NCI-H187 (cell line): ENCODE measurements at places on chromosomes 11 and 22.

- DNase-seq, result no peak
These were observed 71.5 kb upstream of the TTC12 start for GRCh38 chr11:113242767-113243397.

DNA sequence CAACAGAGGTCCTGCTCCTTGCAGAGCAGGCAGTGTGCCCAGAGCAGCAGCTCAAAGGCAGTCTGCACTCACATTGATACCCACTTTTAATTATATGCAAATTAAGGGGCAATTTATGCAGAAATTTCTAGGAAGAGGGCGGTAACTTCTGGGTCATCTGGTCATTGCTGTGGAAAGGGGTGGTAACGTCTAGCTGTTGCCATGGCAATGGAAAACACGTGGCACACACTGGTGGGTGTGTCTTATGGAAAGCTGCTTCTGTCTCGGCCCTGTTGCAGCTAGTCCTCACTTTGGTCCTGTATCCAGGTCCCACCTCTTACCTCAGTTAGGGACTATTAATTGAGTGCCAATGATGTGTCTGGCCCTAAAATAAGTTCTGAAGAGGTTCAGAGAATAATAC lies 36.8 kb downstream of the BARX2 start:
- no peak for DNase-seq

GRCh38 chr22:36147196-36147791 lies 13.3 kb downstream of the APOL3 start:
- DNase-seq, result no peak

DNA sequence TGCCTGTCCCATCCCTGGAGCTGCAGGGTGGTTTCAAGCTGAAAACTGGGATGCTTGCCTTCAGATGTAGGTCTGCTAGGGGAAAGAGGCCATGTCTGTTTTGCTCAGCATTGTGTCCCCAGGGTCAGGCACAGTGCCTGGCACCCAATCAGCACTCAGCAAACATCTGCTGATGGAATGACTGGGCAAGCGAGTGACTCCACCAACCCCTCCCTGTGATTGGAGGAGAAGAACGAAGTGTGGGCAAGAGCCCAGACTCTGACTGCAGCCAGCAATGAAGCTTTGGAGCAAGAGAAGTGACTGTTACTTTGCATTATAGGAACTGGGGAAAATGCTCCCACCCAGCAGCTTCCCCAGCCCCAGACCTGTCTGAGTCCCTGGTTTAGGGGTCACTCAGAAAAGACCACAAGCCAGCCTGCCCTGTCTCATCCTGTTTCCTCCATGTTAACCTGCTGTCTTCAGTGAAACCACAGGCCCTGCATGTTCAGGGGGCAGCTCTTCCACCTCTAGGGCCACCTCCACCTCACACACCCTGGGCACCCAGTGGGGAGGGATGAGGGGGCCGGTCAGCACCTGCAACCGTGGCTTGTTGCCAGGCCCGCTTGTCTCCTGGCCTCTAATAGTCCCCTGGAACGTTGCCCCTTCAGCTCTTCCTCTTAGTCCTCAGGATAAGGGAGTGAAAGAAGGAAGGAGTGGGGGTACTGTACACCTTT lies 147.4 kb downstream of the TRIM29 start:
- DNase-seq, result no peak

GRCh38 chr11:78381865-78382264 lies 35.8 kb downstream of the GAB2 start:
- no peak for DNase-seq

GRCh38 chr11:93905384-93905783 lies 55.0 kb upstream of the VSTM5 start:
- DNase-seq, result no peak

GRCh38 chr11:93513772-93514171 lies 29.4 kb downstream of the SMCO4 start:
- DNase-seq, result no peak

DNA sequence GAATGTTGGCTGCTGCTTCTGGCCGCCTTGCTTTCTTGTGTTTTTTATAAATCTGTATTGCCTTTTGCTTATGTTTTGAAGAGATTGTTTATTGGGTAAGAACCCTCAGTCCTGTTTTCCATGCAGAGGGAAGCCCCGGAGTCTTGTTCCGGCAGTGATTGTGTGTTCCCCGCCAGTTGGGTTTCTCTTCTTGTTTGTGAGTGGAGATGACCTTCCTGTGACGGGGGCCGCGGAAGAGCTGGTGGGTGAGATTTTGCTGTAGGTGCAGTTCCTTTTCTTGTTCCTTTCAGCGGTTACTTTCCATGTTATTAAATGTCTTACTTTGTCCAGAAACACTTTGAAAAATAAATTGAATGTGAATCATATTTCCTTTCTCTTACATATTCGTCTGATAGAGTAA lies 8.3 kb downstream of the TBC1D22A start:
- DNase-seq, result no peak

- peak; percentile 75 for DNase-seq
These were observed 14.1 kb downstream of the C11orf24 start for GRCh38 chr11:68257477-68258362.

GRCh38 chr11:85806876-85807275 lies 4.1 kb downstream of the SYTL2 start:
- peak; percentile 32 for DNase-seq

GRCh38 chr22:24822471-24822870 lies 16.5 kb downstream of the SGSM1 start:
- DNase-seq, result no peak

DNA sequence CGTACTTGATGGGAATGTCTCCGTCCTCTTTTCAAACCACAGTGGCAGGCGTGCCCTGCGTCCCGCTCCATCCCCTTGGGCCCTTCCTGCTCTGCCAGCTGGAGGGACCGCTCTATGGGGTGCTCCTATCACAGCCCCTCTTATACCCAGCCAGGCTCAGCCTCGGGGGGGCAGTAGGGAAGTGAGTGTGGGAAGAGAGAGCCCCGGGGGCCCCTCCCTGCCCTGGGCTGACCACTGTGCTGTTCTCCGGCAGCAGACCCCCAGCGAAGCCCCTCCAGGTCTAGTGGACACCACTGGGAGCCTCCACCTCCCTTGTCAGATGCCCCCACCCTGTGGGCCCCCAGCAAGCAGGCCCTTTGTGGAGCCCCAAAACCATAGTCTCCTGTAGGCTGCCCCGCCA lies 572.5 kb downstream of the BRD1 start:
- DNase-seq, result no peak

DNA sequence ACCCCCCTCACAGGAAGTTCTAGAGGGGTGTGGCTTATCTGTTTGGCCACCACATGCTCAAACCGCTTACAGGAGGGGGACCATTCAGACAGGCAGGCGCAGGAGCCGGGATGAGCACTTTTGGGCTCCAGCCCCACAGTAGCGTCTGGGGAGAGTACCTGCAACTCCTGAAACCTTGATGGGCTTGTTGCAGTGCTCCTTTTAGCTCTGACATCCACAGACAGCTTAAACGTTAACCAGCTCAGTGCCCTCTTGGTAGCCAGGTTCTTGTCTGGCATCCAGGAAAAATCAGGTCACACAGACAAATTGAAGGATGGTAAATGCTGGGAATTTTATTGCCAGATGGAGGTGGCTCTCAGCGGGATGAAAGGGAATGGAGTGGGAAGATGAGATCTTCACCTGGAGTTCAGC lies 326.3 kb downstream of the ETS1 start:
- no peak for DNase-seq

DNA sequence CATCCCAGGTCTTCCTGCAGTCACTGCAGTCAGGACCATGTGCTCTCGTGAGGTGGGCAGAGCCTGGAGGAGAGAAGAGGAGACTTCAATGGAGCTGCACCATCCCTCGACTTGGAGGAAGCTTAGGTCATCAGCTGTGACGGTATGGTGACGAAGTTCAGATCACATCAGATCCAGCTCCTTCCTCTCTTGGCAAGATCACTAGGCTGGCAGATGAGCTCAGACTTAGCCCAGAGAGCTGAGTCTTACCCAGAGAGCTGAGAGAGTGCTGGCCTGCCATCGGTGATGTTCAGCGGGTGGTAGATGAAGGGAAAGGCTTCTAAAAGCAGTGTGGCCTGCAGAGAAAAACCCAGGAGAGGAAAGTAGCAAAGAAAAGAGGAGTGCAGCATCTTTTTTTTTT lies 1.8 kb upstream of the SLC15A3 start:
- no peak for DNase-seq

GRCh38 chr11:86067009-86067850 lies 1.7 kb downstream of the PICALM start:
- DNase-seq, result no peak

DNA sequence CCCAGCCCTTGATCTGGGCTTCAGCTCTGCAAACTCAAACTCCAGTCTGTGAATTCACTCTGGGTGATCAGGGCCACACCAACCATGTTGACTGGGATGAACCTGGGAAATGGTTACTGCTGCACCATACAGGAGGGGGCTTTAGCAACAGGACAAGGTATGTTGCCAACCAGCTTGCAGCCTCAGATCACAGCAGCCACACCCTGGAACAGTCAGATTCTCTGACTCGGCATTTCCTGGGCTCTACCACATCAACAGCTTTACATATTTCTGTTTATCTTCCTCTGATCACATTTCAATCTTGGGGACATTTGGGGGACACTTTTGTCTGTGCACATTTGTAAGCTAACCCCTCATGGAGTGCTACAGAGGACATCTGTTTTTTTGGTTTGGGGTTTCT lies 267.0 kb upstream of the NCAM1 start:
- DNase-seq, result no peak

GRCh38 chr22:28779833-28780232 lies 7.3 kb downstream of the CCDC117 start:
- no peak for DNase-seq

DNA sequence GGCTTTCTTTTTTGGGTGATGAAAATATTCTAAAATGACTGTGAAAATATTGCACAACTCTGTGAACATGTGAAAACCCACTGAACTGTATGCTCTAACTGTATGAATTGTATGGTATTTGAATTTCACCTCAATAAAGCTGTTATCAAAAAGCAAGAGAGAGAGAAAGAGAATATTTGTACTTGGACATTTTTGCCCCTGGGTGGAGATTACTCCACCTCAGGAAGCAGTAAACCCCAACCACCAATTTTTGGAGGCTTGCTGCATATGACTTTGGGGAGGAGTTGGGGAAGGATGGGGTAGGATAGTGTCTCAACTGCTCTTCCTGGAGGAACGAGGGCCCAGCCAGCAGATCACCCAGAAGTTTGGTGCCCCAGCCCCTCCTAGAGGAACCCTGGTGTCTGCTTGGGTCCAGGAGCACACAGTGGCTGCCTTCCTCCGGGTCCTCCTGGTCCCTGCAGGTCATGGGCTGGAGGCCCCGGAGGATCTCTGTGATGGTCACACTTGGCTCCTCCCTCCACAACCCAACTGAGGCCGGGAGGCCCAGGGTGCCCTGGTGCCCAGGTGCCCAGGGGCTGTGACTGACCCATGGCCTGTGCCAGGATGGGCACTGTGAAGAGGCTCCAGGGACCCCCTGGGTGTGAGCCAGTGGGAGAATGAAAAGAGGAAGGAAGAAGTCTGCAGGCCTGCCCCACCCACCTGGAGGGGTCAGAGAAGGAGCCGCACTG lies 15.3 kb upstream of the PICK1 start:
- no peak for DNase-seq

GRCh38 chr11:71532036-71532610 lies 5.1 kb downstream of the KRTAP5-7 start:
- no peak for DNase-seq

- no peak for DNase-seq
These were observed 134.3 kb downstream of the CRYBB2 start for GRCh38 chr22:25353516-25354445.

- no peak for DNase-seq
These were observed 2.1 kb upstream of the RBM4 start for GRCh38 chr11:66636411-66636810.

DNA sequence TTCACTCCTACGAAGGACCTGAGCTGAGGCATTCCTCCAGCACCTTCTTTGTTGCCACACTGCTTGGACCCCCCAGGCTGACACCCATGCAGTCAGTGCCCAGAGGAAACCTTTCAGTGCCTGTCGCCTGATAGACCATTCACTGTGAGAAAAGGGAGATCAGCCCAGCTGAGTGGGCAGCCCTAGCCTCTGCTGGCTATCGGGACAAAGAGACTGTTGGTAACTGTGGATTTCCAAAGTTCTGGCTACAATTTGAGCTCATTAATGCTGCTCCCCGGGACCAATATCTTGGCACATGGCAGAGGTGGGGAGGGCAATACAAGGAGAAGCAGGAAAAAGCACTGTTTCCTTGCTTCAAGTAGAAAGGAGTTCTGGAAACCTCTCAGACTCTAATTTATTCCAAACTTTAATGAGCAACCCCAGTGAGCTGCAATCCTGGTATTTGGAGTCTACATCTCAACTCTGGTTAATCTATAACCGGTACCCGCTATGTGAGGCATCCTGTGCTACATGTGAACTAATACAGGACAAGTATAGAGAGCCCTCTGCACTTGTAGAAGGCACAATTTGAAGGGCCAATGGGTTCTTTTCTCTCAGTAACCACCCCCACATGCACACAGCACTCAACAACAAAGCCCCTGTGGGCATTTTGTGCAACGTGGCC lies 200.7 kb upstream of the NCAM1 start:
- no peak for DNase-seq

DNA sequence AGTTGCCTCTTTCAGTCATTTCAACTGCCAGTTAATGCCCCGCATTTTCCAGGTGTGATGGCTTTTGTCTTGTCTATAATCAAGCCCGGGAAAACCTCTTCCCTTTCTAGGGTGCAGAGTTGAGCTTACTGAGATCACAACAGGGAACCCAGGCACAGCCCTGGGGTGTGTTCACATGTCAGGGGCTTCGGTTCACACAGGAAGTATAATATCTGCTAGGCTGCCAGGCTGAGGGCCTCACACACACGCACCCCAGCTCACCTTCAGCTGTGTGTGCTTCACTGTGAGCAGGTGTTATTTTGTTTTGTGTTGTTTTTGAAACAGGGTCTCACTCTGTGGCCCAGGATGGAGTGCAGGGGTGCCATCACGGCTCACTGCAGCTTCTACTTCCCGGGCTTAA lies 9.7 kb upstream of the SOX10 start:
- no peak for DNase-seq

- no peak for DNase-seq
These were observed 9.1 kb downstream of the LINC01488 start for GRCh38 chr11:69490516-69490915.

DNA sequence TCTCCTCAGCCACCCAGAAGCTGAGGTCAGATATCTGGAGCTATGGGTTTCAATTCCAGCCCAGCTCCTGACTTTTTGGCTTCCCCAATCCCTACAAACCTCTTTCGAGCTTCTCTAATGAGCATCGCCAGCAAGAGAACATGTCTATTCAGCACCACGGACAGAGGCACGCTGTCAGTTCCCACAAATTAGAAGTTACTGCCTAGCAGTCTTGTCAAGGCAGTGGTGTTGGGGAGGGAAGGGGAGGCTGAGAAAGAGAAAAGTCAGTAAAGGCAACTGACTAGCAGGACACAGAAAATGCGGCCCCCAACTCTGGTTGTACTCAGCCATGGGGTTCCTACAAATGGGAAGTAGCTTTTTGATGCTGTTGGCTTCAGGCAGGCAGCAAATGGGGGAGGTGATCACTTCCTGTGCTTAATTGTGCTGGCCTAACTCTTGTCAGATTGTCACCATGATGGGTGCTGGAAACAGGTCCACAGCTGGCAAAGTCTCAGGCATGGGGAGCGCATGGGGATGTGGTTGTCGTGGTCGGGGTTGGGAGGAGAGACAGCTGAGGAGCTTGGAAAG lies 205.9 kb downstream of the ST3GAL4 start:
- no peak for DNase-seq
